Left lobe of liver (tissue), 2 donors: ENCODE measurements at places on chromosomes 6 and 20. TPM values are rescaled to one million over a fixed set of nuclear protein-coding genes. Genes with fewer than 3 reads are reported as not detected.

DNA sequence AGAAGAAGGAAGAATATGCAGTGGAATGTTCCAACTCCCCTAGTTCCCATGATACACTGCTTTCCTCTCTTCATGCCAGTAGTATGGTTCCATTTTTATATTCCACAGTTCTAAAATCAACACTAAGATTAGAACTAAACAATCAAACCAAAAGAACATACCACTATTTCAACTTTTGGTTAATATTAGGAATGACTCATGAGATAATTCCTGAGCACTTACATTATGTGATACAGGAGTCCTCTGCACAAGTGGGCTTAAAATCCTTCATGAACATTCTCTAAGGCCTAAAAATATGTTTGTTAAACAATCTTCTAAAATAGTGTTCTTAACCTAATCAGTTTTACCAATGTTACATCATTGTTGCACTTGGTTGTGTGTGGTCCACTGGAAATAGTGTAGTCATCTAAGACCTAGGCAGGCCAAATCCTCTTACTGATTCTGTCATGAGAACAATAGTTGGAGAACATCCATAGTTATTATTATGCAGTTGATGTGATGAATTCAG is 30.3 kb upstream of the RCAN2 start:
- no peak for DNase-seq

GRCh38 chr6:158900663-158901312 is 81.6 kb upstream of the EZR start:
- DNase-seq = no peak

DNA sequence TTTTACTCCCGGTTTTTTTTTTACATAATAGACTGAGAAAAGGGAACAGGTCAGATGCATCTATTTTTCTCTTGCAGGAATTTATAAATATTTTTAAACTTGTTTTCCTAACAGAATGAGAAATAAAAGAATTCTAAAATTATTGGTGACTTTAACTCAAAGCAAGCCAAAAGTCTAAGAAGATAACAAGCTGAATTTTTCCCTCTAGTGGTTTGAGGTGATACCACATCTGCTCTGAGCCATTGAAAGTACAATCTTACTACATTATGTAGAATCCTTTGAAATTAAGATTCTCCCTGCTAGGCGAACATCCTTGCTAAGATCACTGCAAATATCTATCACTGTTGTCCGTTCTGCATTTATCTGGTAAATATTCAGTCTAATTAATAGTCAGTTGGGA is 10.7 kb upstream of the STMND1 start:
- DNase-seq = no peak

GRCh38 chr6:133983099-133983939 is 30.3 kb downstream of the TBPL1 start:
- no peak for DNase-seq

Gene RCAN2
- total RNA-seq = 1.2 TPM

Gene BPIFB2
- total RNA-seq = 0.18 TPM

Gene CALHM6
- 2.2 TPM for total RNA-seq
